ENCODE measurements at places on chromosomes 5 and 9.

DNA sequence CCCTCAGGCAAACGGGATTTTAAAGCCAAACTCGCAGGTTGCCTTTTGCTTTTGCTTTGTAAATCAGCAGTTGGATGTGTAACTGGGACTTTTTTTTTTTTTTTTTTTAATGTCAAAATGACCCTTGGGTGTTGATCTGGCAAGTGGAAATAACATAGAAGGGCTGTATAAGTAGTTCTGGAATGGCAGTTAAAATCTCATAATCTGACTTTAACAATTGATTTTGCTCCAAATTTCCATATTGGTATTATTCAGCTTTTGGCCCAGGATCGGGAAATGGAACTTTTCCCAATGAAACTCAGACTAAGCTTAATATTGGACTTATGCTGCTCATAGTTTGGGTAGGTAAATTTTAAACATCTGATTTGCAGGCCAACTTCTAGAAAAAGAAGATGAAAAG is 346.8 kb upstream of the NUDT12 start:
- DNase-seq: no peak

DNA sequence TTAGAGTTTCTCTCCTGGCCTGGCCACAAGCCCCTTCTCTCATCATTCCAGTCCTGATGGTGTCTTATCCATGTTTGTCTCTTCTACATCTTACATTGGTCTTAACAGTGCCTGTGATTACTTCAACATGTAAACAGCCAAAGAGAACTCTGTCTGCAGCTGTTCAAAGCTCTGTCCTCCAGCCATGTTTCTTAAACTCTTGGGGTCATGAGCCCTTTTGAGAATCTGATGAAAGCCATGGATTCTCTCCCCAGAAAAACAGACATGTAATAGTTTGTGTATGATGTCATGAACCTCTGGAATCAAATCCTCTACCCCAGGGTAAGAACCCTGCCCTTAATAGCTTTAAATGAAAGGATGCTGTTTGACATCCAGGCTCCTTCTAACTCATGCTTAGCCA is 30.1 kb downstream of the MAMDC2 start:
- no peak for DNase-seq

GRCh38 chr9:135478829-135479468 is 633 bp upstream of the PPP1R26 start:
- no peak for DNase-seq

DNA sequence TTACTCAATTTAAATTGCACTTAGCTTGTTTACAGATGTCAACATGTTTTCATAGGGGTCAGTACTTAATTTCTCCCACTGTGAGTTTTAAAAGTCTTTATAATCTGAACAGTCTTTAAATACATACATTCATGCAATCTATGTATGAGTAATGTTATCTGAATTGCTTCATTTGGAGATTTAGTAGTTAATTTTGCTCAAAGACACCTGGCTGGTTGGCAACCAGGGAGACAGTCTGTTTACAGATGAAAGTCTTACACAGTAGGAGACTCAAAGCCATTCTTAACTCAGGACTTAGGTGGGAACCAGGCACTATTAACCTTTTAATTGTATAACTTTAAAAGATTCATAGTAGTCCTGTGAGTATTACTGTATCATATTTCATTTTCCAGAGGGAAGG is 29.3 kb downstream of the DAB2 start:
- DNase-seq: no peak

GRCh38 chr5:14753292-14753691 is 88.8 kb downstream of the OTULIN start:
- no peak for DNase-seq

- DNase-seq: no peak
These were observed 77.6 kb upstream of the ADRB2 start for GRCh38 chr5:148748702-148749392.

DNA sequence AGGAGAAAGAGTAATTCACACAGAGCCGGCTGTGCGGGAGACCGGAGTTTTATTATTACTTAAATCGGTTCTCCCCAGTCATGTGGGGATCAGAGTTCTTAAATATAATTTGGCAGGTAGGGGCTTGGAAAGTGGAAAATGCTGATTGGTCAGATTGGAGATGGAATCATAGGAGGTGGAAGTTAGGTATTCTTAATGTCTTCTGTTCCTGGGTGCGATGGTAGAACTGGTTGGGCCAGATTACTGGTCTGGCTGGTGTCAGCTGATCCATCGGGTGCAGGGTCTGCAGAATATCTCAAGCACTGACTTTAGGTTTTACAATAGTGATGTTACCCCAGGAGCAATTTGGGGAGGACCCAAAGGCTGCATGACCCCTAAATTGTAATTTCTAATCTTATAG is 4.6 kb upstream of the CERCAM start:
- DNase-seq: no peak

DNA sequence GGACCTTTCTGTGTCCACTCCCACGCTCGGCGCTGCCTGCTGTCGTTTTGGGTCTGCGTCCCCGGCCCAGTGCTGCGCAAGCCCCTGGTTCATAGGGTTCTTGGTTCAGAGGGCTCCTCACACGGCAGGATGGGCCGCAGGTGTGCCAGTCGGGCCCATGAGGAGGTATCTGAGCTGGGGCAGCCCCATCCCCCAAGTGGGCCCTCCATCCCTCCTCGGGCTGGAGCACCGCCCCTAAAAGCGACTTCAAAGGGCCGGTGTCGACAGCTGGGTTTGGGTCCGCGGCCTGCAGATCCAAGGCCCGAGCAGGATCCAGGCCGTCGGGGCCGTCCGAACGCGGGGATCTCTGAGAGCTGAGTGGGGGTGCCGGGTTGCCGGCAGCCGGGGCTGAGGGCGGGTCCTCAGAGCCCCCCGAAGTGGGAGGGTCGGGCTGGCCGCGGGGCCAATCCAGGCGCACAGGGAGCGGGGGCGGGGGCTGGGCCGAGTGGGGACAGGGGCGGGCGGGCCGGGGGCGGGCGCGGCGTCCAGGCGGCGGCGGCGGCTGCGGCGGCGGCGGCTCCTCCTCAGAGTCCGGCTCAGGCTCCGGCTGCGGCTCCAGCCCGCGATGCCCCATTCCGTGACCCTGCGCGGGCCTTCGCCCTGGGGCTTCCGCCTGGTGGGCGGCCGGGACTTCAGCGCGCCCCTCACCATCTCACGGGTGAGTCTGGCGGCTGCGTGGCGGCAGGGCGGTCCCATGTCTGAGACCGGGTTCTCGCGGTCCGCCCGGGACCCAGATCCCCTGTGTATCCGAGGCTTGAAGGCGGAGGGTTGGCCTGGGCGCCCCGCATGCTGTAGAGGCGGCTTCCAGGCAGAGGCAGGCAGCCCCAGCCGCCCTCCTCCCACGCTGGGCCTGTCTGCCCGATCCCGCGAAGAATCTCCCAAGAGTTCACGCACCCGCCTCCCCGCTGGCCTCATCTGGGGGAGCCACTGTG is at the start of gene PDLIM4:
TSS of gene PDLIM4 (plus strand) at position 566 of the 971 bp plus-strand sequence. CDS start at position 605, 39 bp downstream.
- DNase-seq: no peak

GRCh38 chr5:101370181-101370580 is 467.1 kb upstream of the ST8SIA4 start:
- no peak for DNase-seq

- DNase-seq: peak; percentile 40
These were observed 143.9 kb upstream of the MOCS2 start for GRCh38 chr5:53253421-53253871.

DNA sequence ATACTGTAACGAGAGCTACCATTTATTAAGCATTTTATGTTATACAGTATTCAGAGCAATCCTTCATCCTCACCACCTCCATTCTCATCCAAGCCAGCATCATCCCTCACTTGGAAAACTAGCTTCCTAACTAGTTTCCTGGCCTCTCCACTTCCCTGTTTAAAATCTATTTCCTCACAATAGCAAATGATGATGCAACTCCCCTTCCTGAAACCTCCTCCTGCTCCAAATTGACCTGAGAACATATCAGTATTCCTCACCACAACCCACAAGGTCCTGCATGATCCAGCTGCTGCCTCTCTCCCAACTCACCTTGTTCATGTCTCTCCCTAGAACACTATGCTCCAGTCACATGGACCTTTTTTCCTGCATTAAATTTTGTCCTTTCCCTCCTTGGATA is 4.3 kb upstream of the SLC36A2 start:
- no peak for DNase-seq

DNA sequence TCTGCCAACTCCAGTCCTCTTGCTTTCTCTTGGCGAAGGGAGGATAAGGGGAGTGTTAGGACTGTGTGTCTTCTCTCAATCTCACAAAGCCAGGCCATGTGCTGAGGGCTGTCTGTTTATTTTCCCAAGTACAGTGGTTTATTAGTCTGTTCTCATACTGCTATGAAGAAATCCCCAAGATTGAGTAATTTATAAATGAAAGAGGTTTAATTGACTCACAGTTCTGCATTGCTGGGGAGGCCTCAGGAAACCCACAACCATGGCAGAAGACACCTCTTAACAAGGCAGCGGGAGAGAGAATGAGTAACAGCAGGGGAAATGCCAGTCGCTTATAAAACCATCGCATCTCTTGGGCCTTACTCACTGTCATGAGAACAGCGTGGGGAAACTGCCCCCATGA is 36.2 kb upstream of the CKS2 start:
- DNase-seq: peak; percentile 88

- no peak for DNase-seq
These were observed 141.9 kb downstream of the CEMIP2 start for GRCh38 chr9:71626395-71626794.

- DNase-seq: no peak
These were observed 997 bp upstream of the CHD1 start for GRCh38 chr5:98929710-98930298.

DNA sequence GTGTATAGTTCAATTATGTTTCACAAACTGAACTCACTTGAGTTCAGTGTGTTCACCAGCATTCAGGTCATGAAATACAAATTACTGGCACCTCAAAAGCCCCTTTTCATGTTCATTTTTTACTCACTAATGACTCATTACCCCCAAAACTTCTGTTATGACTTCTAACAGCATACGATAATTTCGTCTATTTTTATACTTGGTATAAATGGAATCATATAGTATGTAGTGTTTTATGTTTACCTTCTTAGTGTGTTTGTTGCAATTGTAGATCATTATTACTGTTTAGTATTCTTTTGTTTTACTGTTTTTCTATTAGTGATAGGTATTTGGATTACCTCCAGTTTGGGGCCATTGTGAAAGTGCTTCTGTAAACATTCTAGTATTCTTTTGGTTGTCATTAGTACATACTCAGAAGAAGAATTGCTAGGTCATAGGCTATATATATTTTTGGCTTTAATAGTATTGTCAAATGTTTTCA is 33.4 kb downstream of the DDX4 start:
- DNase-seq: no peak

- no peak for DNase-seq
These were observed 3.9 kb upstream of the NEURL1B start for GRCh38 chr5:172637110-172637580.

- no peak for DNase-seq
These were observed 595.4 kb downstream of the IRX1 start for GRCh38 chr5:4191041-4191440.

- DNase-seq: no peak
These were observed 647 bp downstream of the PDE8B start for GRCh38 chr5:77210964-77211690.

- DNase-seq: no peak
These were observed 2.2 kb downstream of the COL23A1 start for GRCh38 chr5:178587763-178588611.

- no peak for DNase-seq
These were observed 108.0 kb downstream of the DAPK1 start for GRCh38 chr9:87605676-87606075.

GRCh38 chr5:159655757-159656409 is 260.4 kb upstream of the ADRA1B start:
- DNase-seq: no peak

DNA sequence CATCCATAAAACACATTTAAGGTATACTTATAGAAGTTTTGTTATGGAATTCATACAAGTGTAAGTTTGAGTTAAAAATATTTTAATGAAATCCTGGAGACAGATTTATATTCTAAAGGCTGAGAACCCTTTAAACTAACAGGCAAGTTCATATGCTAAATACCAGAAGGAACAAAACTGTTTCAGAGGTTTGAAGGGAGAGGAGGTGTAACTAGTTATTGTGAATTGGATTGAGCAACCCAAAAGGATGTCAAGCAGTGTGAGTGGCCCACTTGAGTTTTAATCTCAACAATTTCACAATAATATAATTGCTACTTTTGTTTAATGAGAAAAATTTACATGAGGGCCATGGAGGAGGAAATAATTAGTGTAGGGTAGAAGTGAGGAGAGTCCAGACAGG is 348.5 kb upstream of the ACTBL2 start:
- no peak for DNase-seq

DNA sequence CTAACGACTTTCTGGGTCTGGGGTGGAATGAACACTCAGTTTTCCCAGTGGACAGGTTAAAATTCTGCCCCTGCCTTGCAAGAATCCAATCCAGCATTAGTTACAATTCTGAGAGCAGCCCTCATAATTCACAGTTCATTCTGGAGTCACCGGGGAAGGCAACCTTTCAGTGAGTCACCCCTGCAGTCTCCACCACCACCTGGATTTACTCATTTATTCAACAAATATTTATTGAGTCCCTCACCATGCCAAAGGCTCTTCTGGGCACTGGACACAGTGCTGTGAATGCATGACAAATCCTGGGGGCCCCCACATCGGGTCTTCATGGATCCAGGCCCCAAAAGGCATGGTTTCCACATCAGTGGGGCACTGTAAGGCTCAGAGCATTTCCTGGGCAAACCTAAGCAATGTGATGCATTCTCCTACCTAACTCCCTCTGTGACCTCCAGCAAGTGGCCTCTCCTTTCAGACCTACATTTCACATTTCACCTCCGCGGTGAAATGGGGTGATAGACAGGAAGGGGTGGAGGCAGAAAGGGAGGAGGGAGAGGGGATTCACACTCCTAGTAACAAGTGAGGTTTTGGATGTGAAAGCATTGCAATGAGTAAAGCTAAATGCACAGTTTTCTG is 6.4 kb upstream of the MSX2 start:
- no peak for DNase-seq

- no peak for DNase-seq
These were observed 1.4 kb downstream of the CDC37L1 start for GRCh38 chr9:4680750-4681149.

- DNase-seq: no peak
These were observed 74.0 kb upstream of the MEF2C start for GRCh38 chr5:88957013-88957412.

- DNase-seq: no peak
These were observed 25.5 kb downstream of the APC start for GRCh38 chr5:112763165-112763564.

GRCh38 chr5:12636209-12636608 is 732.0 kb upstream of the CTNND2 start:
- no peak for DNase-seq

- DNase-seq: no peak
These were observed 324 bp downstream of the LPCAT1 start for GRCh38 chr5:1523480-1523792.

- DNase-seq: no peak
These were observed 8.8 kb upstream of the OMD start for GRCh38 chr9:92432972-92433548.

GRCh38 chr5:111394586-111394985 is 117.7 kb downstream of the STARD4 start:
- no peak for DNase-seq

GRCh38 chr9:130283539-130284248 is 18.1 kb downstream of the HMCN2 start:
- no peak for DNase-seq

DNA sequence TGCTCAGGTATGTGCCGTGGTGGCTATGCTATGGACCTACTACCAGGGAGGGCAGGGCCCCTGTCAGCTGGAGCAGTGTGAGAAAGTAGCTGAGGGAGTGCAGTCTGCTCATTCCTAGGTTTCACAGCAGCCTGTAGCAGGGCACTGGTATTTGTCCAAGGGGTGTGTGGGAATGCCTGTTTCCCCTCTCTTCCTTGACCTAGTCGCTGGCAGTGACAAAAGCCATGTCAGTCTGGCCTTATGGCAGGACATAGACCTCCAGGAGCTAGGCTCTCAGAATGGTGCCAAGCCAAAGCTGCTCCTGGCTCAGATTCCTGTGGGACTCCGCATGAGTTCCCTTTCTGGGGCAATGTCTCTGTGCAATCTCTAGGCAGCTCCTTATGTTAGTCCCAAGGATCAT is 253.9 kb upstream of the TYRP1 start:
- no peak for DNase-seq

All from AG09319 (cell line).